ENCODE measurements at places on chromosomes 1 and 21. TPM values are rescaled to one million over a fixed set of nuclear protein-coding genes. Genes with fewer than 3 reads are reported as not detected.

The KCND3 gene
- 0.25 TPM for total RNA-seq

DNA sequence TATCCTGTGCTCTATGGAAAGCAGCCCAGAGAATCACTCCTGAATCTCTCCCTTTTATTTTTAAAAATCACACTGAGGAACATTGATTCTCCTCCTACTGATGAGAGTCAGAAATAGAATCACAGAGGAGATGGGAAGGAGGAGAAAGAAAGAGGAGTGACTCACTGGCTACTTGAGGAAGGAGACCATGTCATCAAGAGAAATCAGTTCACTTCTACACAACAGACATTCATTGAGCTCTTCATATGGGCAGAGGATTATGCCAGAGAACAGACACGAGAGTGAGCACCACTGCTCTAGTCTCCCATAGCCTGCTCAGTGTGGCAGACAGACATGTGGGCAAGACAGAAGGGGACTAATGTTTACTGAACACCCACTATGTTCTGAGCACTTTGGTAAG, 44.2 kb downstream of the RAB3B start:
- no peak for DNase-seq
- H3K4me3 ChIP-seq: no peak overlapping the region
- H3K4me1 ChIP-seq: peaks cover 11% of the 10 kb centered on the region
- H3K36me3 ChIP-seq: peaks cover 46% of the 10 kb centered on the region
- no peaks in the 10 kb centered on the region for H3K27me3 ChIP-seq

GRCh38 chr21:44317871-44318270, 18.0 kb downstream of the PFKL start:
- no peaks in the 10 kb centered on the region for H3K4me1 ChIP-seq
- H3K4me3 ChIP-seq: no peak overlapping the region
- no peak for DNase-seq
- H3K27me3 ChIP-seq: no peaks in the 10 kb centered on the region
- H3K36me3 ChIP-seq: peaks cover 60% of the 10 kb centered on the region
- H3K27ac ChIP-seq: no peak overlapping the region

The ZNF697 gene
- total RNA-seq: 1.7 TPM

GRCh38 chr1:228101614-228101993, 1.5 kb downstream of the C1orf35 start:
- H3K27ac ChIP-seq: no peak overlapping the region
- H3K4me1 ChIP-seq: peaks cover 21% of the 10 kb centered on the region

The CDC7 gene
- total RNA-seq: 15.4 TPM

DNA sequence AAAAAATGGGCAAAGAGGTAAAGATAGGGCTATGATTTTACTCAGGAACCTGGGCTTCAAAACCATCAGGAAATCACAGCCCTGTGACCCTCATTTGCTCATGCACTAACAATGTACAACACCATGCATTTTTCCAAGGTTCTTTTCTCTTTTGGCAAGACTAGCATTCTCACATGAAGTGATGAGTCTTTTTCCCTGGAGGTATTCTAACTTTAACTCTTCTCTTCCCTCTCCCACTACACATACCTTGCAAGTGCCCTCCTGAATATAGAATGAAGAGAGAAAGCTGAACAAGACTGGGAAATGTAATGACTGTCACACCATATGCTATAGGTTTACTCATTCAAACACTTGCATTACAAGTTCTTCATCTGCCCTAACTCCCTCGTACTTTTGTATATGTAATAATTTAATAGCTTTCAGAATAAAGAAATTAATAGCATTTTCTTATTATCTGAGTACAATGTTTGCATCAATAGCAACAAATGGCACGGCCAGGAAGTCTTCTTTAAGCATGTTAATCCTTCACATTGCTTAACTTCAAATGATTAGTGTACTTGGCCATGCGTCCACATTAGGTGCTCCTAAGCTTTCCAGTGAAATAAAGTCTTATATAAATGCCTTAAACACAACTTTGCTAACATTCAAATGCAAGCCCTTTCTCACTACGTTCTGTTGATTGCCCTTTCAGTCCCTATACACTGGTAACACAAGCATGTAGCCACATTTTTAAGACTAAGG, 1.8 kb downstream of the NIBAN1 start:
- H3K27ac ChIP-seq: peak overlapping the region; percentile 69
- peaks cover 4% of the 10 kb centered on the region for H3K36me3 ChIP-seq
- H3K4me1 ChIP-seq: peaks cover 42% of the 10 kb centered on the region
- H3K27me3 ChIP-seq: no peaks in the 10 kb centered on the region

- peak overlapping the region; percentile 97 for H3K27ac ChIP-seq
- H3K36me3 ChIP-seq: peaks cover 68% of the 10 kb centered on the region
- H3K27me3 ChIP-seq: peaks cover 16% of the 10 kb centered on the region
These were observed 939 bp upstream of the CCN1 start for GRCh38 chr1:85579622-85580021.

DNA sequence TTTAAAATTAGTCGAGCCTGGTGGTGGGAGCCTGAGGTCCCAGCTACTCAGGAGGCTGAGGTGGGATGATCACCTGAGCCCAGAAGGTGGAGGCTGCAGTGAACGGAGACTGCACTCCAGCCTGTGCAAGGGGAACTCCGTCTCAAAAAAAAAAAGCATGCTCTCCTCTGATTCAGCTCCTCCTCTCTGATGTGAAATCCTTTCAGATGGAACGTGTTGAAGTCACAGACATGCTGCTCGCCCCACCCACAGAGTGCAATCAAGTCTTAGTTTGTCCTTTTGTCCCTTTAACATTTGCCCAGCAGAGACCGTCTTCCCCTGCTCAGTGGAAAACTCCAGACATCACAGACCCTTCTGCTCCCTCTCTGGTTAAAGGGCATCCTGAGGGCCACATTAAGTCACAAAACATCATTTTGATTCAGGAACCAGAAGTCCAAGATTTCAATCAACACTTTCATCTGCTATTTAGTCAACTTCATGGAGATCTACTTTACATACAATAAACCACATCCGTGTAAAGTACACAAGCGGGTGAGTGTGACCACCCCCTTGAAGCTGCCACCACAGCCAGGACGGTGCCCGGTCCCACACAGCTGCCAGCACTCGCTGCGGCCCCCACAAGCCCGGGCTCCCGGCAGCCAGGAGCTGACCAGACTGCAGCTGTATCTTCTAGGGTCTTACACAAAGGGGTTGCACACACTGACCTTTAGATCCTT, 18.9 kb upstream of the RNF223 start:
- peak; percentile 26 for DNase-seq
- H3K27ac ChIP-seq: no peak overlapping the region
- no peaks in the 10 kb centered on the region for H3K4me1 ChIP-seq
- no peak overlapping the region for H3K4me3 ChIP-seq

GRCh38 chr1:12087797-12088314, 24.8 kb downstream of the TNFRSF8 start:
- no peak overlapping the region for H3K27ac ChIP-seq
- no peak overlapping the region for H3K4me3 ChIP-seq
- DNase-seq: no peak

The GCSAML gene
- total RNA-seq: not detected

DNA sequence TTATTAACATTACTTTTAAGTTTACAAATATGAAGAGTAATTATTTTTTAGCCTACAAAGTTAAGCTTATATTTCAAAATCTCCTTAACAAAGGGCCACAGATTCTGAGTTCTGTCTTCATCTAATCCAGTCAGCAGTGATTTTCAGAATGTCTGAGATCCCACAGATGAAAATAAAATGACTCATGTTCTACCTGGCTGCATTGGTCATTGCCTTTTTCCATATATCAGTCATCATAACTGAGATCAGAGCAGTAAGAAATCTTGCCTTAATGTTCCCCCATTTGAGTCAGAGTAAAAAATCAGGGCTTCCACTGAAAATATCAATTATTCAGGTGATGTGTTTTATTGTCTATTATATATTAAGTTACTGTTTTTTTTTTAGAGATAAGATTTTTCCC, 416.1 kb downstream of the MRPL39 start:
- H3K4me1 ChIP-seq: peaks cover under 1% of the 10 kb centered on the region
- H3K27ac ChIP-seq: no peak overlapping the region
- no peak for DNase-seq
- no peaks in the 10 kb centered on the region for H3K27me3 ChIP-seq

GRCh38 chr1:86846164-86846647, 67.7 kb downstream of the SELENOF start:
- DNase-seq: no peak
- no peaks in the 10 kb centered on the region for H3K4me1 ChIP-seq
- H3K4me3 ChIP-seq: no peak overlapping the region
- no peak overlapping the region for H3K27ac ChIP-seq
- no peaks in the 10 kb centered on the region for H3K27me3 ChIP-seq
- no peaks in the 10 kb centered on the region for H3K36me3 ChIP-seq

The CD1E gene
- not detected for total RNA-seq

GRCh38 chr1:162910161-162910560, 49.2 kb upstream of the CCDC190 start:
- no peak overlapping the region for H3K27ac ChIP-seq
- H3K4me1 ChIP-seq: peaks cover 34% of the 10 kb centered on the region
- H3K36me3 ChIP-seq: no peaks in the 10 kb centered on the region
- H3K27me3 ChIP-seq: no peaks in the 10 kb centered on the region
- DNase-seq: no peak

The USH2A gene
- total RNA-seq: not detected

Measured in SJSA1 (cell line).